Right lobe of liver (tissue), 6 donors: ENCODE measurements at places on chromosomes 2 and 18. TPM values are rescaled to one million over a fixed set of nuclear protein-coding genes. Genes with fewer than 3 reads are reported as not detected.

The ERFE gene
- total RNA-seq = not detected

GRCh38 chr2:170301626-170302025, 123.7 kb downstream of the MYO3B start:
- no peak for DNase-seq

DNA sequence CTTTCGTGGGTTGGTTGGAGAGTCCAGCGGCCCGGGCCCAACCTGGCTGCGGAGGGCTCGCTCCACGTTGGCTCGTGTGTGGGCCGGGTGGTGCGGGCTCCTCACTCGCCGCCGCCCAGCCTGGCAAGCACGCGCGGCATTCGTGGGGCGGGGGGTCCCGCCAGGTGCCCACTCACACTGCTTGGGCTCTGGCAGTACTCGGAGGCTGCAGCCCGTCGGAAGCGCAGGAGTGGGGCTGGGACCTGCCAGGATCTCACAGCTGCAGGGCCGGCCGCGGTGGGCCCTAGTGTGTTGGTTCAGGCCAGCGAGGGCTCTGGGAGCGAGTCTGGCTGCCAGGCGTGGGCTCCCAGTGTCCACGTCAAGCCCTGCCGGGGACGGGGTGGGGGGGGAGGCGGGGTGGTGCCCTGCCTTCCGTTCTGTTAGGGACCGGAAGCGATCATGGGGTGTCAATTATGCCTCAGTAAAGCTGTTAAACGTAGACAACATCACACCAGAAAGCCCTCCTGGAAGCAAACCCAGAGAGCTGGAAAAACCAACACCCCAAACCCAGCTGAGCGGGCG, 1.0 kb upstream of the HS6ST1 start:
- no peak for DNase-seq

The ZNF532 gene
- total RNA-seq = 6.4 TPM

The RSAD2 gene
- total RNA-seq = 2.7 TPM
